Ureter (tissue), 1 donor: ENCODE measurements at places on chromosomes 16 and 17.

DNA sequence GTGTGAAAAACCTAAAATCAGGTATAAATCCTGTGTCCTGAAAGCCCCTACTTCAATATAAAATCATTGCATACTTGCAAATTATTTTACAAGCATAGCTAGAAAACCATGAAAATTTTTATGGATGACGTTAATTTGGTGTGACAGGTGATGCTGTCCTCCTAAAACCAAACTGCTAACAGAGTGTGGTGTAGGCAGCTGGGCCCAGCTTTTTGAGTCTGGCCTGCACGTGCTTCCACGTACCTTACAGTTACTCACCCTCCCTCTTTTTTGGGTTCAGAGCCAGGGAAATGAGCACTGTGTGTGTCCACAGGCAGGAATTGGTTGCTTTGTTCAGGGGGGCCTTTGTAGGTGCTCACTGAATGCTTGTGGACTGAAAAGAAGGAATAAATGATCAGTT is 36.4 kb downstream of the CLEC16A start:
- no peak for DNase-seq

GRCh38 chr17:51189628-51190027 is 23.4 kb downstream of the NME2 start:
- no peak for DNase-seq

GRCh38 chr16:64278196-64278595 is 843.7 kb downstream of the CDH11 start:
- no peak for DNase-seq

DNA sequence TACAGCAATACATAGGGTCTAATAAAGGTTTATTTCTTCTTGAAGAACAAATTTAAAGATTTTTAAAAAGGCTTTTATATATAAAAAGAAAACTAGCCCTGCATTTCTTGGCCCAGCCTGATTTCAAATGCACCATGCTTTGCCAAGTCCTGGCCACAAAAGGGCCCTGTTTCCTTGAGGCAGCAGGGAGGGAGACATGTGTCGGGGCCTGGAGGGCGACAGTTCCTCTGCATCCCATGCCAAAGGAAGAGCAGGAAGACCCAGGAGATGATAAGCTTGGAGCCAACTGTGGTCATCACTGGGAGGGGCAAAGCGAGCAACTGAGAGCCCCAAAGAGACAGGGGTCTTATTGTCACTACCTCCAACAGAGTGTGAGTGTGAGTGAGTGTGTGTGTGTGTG is 571.5 kb upstream of the PSMD7 start:
- no peak for DNase-seq

DNA sequence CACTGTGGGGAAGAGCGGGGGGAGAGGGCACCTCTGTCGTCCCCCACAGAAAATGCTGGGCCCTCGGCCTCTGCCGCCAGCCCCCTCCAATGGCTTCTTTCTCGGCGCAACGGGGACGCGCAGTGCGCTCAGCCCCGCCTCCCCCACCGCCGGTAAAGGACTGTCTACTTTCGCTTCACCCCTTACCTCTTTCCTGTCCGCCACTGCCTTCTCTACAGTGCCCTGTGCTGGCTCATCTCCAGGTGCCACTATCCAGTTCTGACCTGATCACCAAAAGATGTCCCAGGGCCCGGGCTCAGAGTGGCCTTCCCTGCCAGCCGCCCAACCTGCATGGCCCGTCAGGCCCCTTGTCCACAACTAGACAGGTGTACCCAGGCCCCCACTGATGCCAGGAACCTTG is 7.3 kb downstream of the ENDOV start:
- DNase-seq: no peak

DNA sequence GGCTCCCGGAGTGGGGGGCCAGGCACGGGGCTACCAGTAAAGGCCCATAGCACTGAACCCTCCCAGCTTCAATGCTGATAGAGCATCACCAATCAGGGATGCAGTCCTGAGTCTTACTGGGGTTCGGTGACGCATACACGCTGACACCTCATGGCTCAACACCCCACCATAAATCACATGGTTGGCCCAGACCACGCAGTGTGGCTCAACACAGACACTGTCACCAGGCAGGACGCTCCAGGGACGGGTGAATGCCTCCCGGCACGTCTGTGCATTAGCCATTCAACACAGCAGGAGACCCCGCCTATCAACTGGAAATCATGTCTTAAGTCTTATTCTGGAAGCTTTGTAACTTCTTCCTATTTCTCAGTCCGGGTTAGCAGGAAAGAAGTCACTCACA is 35.0 kb downstream of the NECAB2 start:
- no peak for DNase-seq

DNA sequence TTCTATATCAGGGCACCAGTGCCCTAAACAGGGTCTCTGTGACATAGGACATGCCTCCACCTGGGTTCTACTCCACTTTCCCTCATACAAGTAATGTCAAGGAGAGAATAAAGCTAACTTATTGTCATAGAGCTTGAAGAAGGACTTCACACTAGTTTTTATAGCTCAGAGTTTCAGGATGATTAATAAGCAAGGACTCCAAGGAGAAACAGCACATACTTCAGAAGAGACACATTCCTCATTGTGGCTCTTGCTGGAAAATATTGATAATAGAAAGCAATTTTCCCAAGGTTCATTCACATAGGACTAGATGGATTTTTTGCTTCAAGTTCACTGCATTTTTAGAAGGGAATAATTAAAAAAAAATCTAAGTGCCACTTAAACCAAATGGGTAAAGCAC is 133.3 kb downstream of the CA10 start:
- no peak for DNase-seq

DNA sequence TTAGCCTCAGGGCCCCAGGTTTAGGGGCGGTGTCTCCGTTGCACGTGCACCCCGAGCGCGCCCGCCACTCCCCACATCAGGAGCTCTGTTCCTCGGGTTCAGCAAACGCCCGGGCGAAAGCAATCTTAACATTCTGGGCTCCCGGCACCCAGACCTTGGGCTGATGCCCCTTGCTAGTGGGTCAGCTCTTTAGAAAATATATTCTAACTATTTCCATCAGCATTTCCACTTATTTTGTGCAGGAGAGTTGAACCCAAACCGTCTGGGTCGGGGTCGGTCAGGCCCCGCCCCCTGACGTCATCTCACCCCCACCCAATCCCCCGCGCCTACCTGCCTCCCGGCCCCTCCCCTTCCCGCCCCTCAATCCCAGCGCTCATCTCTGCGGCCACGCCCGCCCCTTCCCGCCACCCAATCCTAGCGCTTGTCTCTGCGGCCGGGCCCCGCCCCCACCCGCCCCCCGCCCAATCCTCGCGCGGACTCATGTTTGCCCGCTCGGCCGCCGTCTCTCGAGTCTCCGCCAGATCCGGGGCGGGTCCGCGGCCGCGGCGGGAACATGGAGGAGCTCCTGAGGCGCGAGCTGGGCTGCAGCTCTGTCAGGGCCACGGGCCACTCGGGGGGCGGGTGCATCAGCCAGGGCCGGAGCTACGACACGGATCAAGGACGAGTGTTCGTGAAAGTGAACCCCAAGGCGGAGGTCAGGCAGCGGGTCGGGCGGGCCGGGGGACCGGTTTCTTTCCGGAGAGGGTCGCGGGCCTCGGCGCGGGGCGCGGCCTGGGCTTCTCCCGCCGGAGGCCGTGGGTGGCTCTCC is at the start of gene FN3KRP:
TSS of gene FN3KRP (plus strand) at position 504 of the 808 bp plus-strand sequence. CDS start at position 554, 50 bp downstream.
- peak; percentile 89 for DNase-seq

GRCh38 chr17:28544402-28545140 is 7.9 kb downstream of the UNC119 start:
- DNase-seq: no peak

GRCh38 chr17:66963909-66964771 is at the start of gene CACNG4:
CACNG4 (plus strand) TSS chr17:66964707; CDS start chr17:66964912, 205 bp downstream.
- no peak for DNase-seq

- no peak for DNase-seq
These were observed 145.9 kb upstream of the PLCG2 start for GRCh38 chr16:81633147-81633619.

DNA sequence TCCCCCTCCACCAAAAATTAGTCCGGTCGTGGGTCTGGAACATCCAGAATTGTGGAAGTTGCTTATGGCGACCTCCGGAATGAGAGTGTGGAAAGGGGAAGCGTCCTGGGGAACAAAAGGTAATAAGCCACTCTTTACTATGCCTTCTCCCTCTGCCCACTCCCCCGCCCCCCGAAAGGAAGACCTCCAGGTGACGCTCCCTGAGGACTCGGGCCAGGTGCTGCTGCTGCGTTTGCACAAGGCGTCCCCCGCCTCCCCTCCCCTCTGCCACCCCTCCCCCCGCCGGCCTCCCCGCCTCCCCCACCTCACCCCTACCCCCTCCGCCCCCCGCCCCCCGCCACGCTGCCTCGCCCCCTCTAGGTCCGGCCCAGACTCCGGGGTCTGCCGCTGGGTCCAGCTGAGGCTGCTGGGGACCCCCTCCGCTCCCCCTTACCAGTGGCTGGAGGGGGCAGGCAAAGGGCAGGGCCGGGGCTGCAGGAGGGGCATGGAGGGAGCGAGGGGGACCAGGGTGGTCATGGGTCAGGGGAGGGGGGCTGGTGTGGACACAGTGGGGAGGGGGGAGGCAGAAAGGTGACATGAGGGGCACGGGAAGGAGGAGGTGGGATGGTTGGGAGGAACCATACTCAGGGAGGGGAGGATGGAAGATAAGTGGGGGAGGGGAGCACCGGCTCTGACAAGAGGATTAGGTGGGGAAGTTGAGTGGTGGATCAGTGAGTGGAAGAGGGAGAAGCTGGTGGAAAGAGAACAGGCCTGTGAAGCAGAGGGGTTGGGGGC is 23.6 kb downstream of the ALOX12B start:
- DNase-seq: no peak

DNA sequence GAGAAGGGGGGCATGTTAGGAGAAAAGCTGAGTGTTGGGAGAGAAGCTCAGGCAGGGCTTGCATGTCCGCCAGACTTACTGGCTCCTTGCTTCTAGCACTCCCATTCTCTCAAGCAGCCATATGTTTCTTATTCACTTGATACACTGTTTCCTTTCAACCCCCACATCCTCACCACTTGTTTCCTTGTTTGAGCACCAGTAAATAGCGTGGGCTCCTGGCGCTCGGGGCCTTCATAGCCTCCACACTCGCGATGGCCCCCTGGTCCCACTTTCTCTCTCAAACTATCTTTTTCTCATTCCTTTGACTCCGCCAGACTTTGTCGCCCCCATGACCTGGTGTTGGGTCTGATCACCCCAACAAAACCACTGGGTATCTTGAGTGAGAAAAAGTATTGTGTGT is 16.6 kb downstream of the ATP5PD start:
- no peak for DNase-seq

GRCh38 chr17:74865504-74866197 is 6.0 kb upstream of the GRIN2C start:
- no peak for DNase-seq

DNA sequence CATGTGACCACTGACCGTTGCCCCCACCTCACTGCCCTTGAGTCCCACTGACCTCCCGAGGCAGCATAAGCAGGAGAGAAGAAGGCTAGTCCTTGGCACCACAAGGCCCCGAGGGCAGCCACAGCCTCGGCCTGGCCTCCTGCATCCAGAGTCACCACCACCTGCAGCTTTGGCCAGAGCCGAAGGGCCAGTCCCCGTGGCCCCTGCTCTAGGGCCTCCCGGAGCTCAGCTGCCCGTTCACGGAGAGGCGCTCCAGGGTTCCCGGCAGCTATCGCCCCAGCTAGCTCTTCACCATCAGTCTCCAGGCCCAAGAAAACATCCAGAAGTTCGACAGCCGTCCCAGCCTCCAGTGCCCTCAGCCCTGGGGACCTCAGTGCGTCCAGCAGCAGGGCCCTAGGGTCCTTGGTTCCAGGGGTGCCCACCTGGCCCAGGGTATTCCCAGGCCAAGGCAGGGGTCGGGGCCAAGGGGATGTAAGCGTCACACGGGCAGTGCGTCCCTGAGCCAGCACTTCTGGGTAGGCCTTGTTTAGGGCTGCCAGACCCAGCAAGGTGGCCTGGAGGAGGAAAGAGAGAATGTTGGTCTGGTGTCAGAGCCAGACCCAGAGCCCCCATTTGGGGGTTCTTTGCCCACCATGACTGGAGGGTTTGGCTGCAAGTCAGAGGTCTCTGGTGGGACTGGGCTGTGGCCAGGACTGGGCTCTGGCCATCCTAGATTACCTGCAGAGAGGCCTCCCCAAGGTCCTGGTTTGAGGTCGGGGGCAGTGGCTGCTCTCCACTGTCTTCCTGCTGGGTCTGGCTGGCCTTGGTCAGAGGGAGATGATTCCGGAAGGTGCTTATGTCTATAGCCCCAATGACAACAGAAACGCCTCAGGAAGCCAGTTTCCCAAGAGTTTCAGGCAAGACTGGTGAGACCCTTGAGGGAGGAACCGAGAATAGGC is 1.8 kb downstream of the GHDC start:
- no peak for DNase-seq

DNA sequence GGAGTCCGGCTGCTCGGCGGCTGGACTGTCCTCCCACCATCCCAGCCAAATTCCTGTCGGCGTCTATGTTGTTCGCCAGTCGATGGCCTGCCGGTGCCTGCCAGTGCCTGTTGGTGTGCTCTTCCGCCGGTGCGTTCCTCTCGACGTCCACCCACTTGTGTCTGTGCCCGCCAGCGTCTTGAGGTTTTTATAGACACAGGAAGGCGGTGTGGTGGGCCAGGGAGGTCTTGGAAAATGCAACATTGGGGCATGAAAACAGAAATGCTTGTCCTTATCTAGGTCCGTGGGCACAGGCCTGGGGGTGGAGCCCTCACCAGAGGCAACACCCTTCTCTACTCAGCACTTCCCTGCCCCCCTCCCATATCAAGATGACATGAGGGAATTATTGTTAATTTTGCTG is 167.8 kb downstream of the IRF8 start:
- no peak for DNase-seq

DNA sequence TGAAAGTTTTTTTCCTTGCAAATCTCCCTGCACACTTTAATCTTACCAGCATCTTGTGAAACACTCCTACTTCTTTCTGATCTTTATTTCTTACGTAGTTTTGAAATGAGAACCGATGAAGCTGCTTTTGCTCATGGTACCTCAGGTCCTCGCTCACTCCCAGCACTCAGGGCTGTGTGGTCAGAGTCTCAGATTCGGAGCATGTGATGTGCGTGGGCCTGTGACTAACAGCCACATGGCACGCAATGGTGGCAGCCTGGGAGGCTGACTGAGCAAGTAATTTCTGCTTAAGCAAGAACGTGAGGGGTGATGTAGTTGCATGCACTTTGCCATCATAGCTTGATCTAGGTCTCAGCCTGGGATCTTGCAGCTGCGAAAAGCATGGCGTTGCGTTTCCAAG is 624.3 kb downstream of the MAF start:
- DNase-seq: no peak

DNA sequence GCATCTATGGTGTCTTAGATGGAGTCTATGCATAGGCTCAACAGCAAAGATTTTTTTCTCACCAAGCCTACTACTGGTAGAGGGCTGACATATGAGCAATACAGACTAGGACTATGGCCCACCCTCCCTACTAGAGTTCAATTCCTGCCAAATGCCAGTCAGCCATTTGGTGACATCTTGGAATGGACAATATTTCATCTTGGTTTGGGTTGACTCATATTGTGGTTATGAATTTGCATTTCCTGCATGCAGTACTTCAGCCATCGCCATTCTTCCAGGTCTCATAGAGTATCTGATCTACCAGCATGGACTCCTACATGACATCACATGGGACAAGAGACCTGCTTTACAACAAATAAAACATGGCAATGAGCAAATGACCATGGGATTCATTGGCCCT is 778.1 kb upstream of the SOX9 start:
- DNase-seq: no peak

- no peak for DNase-seq
These were observed 1.0 kb downstream of the UTP4 start for GRCh38 chr16:69133373-69133954.

- no peak for DNase-seq
These were observed 11.9 kb downstream of the KRT32 start for GRCh38 chr17:41455236-41455635.
